Caco-2 (cell line): ENCODE measurements at places on chromosomes 3 and 15.

GRCh38 chr15:85583442-85583841 lies 203.0 kb downstream of the AKAP13 start:
- no peak for DNase-seq

DNA sequence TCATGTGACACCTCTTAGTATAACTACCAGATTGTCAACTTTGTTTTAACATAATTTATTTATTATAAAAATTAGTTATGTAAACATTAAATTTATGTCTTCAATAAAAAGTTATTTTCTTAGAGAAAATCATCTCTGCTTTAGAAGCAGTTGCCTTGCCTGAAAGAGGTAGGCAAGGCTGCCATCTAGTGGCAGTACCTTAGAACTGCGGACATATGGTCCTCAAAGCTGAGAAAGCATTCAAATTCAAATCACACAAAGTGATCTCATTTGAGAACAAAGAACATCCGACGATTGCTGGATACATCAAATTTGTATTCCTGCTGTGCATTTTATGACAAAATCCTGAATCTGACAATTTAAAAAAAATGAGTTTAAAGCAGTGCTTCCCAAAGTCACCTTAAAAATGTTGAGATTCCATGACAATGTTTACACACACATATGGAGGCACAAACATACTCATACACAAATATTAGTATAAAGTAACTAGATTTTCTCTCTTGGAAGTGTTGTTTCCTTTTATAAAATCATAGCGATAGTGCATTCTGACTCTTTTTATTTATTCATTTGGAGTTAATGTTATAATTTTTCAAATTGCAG lies 617.4 kb downstream of the CADM2 start:
- DNase-seq, result peak; percentile 61

GRCh38 chr15:63912061-63912615 lies 78.4 kb upstream of the HERC1 start:
- DNase-seq, result no peak

DNA sequence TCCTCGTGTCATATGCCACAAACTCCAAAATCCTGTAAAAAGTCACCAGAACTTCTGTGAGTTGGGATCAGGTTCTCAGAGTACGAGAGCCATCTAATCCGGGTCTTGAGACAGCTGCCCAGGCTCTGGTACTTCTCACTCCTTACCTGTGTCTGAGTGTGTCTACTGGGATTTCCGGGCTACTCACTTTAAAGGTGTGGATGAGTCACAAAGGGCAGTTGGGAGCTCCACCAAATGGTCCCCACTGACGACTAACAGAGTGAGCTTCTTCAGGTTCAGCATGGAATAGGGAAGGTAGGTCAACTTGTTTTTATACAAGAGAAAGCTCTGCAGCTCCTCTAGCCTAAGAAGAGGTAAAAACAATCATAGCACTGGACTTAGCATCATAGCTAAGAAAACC lies 29.5 kb downstream of the RTP3 start:
- no peak for DNase-seq

DNA sequence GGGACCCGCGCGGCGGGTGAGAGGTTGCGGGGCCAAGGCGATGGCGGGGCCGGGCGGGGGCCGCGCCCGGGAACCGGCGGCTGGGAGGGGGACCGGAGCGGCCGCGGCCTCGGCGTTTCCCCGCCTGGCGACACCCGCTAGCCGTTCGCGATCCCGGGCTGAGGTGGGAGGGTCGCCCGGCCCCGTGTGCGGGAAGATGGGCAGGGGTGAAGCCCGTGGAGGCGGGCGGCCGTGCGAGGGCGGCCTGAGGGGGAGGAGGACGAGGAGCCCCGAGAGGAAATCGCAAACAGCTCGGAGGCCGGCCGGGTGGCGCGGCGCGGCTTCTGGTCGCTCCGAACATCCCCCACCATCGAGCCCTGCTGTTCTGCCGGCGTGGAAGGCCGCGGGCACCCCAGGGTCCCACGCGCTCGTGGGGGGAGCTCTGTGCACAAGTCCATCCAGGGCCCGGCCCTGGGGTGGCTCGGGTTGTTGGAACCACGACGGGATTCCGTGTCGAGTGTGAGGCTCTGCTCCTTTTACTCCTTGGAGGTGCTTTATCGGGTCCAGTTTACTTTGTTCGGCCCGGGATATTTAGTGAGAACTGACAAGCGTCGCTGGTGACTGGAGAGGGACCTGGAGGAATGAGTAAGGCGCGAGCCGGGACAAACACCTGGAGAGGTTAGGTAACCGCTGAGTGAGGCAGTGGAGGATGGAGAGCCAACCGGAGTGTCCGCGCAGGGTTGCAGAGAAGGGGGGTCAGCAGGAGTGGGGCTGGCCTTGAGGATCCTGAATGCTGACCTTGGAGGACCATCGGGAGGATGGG lies 728 bp downstream of the CRTC3 start:
- DNase-seq, result peak; percentile 53

DNA sequence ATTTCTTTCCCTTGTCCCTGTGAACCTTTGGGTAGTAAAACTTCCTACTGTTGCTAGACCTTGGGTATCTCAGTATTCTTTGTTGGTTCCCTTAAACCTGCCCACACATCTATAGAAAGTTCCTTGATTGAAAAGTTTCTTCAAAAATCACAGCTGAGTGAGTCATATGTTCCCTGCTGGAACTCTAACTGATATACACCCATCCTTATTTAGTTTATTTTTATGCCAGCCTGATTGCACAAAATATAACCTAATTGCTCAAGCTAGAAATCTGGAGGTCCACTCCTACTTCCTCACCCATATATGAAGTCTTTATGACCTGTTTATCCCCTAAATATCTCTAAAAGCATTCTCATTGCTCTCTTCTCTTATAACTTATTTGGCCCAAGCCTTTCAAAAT lies 13.7 kb upstream of the GJD2 start:
- DNase-seq, result no peak

GRCh38 chr3:124429129-124429815 lies 301.0 kb upstream of the UMPS start:
- no peak for DNase-seq

GRCh38 chr3:194046995-194047645 lies 88.8 kb upstream of the HES1 start:
- DNase-seq, result no peak

GRCh38 chr3:156553705-156554356 lies 1.1 kb downstream of the SSR3 start:
- no peak for DNase-seq

DNA sequence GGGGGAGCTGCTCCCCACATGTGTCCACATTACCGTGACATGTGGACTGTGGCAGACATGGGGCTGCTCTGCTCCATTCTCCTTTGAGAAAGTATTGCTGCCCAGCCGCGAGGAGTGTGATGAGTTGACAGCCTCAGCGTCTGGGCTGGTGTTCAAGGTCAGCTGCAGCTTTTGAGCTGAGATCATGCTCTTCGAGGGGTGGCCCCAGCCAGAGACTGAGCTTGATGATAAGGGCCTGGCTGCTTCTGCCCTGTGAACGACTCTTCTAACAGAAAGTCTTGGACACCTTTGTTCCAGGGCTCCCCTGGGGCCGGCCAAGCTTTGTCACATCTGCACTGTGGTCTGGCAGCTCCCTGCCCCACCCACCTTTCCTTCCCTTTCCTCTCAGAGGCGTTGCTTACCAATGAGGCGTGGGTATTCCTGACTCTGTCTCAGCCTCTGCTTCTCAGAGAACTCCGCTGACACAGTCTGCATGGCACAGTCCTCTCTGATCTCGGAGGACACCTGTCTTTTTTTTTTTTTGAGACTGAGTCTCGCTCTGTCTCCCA lies 86.6 kb downstream of the CHRD start:
- DNase-seq, result peak; percentile 9

DNA sequence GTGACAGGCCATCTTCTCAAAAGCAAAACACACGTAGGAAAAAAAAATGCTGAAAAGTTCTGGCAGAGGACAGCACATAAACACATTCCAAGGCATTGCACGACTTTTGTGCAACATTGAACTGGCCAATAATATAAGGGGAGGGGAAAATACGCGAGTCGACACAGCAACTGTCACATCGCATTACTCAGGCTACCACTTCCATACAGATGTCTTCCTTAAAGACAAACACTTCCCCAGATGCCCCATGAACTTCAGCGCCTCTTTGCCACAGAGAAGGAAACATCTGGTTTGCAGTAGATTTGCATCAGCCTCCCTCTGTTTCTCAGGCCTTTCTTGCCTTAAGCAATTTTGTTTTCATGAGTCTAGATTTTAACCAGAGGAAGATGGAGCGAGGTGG lies 144.4 kb upstream of the IGF1R start:
- no peak for DNase-seq

DNA sequence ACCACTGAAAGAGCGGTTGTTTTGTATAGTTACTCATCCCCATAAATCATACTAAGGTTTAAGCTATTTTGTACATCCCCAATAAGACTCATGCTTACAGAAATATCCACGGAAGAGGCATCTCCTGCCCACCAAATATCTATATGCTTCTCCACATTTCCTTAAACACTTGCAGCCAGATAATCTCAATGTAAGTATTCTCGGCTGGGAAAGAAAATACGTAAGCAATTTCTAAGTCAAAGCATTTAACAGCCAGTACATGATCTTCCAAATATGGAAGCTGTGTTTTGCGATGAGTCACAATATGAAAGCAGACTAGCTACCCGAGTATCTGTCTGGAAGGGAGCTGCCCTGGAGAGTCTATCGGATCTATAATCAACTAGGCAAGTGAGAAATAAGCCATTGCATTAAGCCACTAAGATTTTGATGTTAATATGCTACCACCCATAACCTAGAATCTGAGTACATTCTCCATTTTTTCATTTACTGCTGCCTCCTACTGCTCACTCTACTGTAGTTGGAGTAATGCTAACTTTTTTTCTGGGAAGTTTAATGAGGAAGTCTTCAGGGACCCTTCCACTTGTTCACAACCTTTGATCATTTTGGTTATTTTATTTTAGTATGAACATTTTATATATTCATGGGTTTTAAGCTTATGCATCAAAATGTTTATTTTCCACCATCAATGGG lies 26.9 kb upstream of the ZMAT3 start:
- DNase-seq, result no peak

- peak; percentile 92 for DNase-seq
Measured at GRCh38 chr15:74127255-74127953, 3.0 kb upstream of the ISLR2 start.

- DNase-seq, result no peak
Measured at GRCh38 chr3:138496436-138496835, 62.0 kb downstream of the ESYT3 start.

DNA sequence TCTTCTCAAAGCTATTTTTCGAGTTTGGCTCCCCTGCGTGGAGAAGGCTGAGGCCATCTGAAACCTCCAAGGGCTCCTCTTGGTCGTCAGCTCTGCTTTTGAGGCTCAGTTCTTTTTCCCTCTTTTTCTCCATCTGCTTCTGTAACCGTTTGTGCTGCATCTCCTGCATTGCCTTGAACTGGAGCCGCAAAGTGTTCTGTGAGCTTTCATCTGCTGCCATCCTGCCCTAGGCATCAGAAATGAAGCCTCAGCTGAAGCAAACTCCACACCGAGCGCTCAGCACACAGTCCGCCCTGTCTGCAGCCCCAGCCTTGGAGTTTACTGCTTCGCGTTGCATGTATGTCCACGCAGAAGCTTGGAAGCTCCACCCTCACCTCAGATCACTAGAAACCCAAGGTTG lies 14.9 kb downstream of the CCDC13 start:
- DNase-seq, result no peak

- no peak for DNase-seq
Measured at GRCh38 chr3:149588909-149589308, 68.9 kb downstream of the WWTR1 start.

DNA sequence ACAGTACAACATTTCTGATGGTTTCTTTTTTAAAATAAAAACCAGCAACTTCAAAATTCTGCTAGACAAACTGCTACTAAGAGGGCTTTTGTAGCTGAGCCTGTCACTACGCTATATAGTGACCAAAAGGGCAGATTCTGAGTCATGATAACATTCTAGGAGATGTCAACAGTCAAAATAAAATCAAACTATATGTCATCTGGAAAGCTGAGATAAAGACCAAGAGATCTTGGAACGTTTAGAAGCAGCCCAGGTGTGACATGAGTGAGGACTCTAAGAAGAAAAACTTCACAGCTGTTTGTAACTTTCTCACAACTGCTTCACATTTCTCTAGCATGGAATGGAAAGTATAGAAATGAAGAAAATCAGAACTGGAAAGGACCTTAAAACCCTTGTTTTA lies 84.6 kb downstream of the FILIP1L start:
- no peak for DNase-seq

- DNase-seq, result no peak
Measured at GRCh38 chr15:51576286-51576850, 46.2 kb downstream of the DMXL2 start.

DNA sequence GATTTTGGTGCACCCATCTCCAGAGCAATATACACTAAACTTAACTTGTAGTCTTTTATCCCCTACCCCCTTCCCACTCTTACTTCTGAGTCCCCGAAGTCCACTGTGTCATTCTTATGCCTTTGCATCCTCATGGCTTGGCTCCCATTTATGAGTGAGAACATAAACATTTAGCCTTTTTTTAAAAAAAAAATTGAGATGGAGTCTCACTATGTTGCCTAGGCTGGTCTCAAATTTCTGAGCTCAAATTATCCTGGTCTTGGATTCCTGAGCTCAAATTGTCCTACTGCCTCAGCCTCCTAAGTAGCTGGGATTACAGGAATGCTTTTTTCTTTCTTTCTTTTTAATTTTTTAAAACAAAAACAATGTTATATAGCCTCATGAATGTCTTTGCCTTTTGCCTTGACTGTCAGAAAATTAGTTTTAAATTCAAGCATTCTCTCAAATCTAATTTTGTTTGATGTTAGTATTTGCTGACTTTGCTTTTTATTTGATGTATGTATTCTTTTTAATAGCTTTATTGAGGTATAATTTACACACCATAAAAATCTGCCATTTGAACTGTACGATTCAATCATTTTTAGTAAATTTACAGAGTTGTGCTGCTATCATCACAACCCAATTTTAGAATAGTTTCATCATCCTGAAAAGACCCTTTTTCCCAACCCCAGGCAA lies 46.9 kb downstream of the NFKBIZ start:
- DNase-seq, result no peak

GRCh38 chr3:10375296-10376053 lies 54.6 kb upstream of the SEC13 start:
- no peak for DNase-seq

DNA sequence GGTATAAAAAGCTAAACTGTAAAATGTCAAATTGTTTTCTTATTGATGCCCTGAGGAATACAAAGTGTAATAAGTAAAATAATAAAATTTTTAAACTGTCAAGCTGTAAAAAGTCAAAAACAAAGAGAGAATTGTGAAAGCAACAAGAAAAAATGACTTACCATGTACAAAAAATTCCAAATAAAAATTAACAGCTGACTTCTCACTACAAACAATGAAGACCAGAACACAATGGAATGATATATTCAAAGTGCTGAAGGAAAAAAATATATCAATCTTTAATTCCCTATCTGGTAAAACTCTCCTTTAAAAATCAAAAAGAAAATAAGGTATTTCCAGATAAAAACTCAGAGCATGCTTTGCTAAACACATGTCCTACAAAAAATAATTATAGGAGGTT lies 883.5 kb downstream of the IGSF11 start:
- no peak for DNase-seq

DNA sequence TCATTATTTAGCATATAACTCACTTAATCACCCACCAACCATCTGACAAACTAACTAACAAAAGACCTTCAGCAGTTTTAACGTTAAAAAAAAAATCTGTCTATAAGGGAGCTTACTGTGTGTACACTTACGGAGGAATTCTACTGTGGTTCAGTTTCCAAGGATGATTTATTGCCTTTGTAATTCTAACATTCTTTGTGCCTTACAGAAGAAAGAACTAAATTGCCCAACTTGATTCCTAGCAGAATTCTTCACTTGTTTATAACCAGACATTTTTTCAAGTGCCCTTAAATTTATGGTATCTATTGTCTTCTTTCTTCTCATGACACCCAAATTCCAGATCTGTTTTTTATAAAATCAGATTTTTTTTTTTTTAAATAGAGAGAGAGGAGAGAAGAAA lies 119.7 kb upstream of the IGSF10 start:
- DNase-seq, result peak; percentile 51
